ENCODE measurements at places on chromosomes 13 and 19.

DNA sequence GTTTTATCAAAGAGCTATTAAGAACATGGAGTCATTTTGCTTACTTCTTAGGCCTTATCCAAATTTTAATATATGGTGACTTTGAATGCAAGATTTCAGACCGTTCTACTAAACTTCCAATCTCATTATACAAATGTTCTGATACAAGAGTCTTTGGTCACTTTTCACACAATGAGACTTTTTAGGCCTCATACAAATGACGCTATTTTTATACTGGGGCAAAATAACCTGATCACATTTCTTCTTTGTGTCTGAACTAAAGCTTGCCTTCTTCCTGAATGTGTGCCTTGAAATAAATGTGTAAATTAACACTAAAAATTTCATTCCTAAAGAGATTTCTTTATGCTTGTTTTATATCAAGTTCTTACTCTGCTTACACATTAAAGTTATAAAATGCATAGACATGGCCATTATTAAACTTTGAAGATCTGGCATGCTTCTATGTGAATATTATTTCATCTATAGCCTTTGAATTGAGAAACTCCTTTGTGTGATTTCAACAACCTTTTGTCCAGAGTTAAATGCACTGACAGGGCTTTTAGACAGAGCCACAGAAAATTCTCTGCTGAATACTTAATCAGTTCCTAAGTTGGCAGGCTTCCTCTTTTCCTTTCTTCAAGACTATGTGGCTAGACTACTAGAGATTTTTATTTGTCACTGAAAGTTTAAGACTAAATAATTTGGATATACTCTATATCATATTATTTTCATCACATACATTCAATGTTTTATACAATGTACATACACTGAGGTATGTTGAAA, 86.1 kb downstream of the EDNRB start:
- DNase-seq: no peak

DNA sequence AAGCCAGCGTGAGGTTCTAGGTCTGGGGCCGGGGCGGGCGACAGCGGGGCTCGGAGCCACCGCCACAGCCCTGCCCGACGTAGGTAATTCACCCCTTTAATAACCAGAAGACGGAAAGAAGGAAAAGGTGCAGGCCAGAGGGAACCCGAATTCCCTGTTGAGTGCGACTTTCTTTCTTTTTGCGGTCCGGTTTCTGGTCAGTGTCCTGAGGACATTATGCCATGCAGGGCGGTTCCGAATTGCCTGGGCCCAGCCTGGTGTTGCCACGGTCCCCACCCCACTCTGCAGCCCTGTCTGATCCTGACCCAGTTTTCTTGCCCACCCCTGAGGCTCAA, 18.4 kb upstream of the TFDP1 start:
- DNase-seq: no peak

DNA sequence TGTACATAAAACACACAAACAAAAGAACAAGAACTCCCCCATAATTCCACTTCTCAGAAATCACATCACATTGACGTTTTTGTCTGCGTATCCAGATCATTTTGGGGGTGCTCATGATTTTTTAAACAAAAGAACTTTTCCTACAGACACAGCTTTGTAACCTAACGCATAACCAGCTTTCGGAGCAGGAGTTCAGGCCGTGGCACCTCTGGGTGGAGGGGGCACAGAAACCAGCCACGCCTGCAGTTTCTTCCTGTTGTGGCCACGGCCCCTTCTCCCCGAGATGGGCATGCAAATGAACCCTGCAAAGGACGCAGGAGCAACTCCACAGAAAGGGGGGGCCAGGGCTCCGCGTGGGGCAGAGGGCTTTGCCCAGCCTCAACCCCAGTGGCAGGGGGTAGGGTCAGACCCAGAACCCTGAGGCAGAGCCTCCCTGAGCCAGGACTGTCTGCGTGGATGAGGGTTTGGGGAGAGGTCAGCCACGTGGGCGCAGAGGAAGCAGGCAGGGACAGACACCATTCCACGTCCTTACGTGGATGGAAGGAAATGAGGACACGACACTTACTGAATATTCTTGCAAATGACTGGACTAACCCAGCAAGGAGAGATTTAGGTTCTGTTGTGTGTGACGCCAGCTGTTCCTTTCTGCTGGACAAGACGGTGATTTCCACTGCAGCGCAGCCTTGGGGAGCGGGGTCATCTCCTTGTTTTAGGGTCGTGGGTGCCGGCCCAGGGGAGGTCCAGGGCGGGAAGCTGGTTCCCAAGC, 64.4 kb downstream of the RASA3 start:
- peak; percentile 51 for DNase-seq

DNA sequence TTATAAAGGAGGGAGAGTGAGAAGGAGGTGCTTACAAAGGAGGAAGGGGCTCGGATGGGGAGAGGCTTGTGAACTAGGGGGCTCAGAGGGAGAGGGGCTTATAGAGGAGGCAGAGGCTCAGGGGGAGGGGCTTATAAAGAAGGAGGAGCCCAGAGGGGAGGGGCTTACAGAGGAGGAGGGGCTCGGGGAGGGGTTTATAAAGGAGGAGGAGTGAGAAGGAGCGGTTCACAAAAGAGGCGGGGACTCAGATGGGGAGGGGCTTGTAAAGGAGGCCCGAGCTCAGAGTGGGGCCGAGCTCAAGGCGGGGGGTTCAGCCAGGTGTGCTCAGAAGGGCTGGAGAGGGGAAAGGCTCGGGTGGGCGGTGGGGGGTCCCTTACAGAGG, 500 bp downstream of the SMIM24 start:
- DNase-seq: no peak

GRCh38 chr19:29083863-29084262, 129.1 kb downstream of the UQCRFS1 start:
- DNase-seq: no peak

DNA sequence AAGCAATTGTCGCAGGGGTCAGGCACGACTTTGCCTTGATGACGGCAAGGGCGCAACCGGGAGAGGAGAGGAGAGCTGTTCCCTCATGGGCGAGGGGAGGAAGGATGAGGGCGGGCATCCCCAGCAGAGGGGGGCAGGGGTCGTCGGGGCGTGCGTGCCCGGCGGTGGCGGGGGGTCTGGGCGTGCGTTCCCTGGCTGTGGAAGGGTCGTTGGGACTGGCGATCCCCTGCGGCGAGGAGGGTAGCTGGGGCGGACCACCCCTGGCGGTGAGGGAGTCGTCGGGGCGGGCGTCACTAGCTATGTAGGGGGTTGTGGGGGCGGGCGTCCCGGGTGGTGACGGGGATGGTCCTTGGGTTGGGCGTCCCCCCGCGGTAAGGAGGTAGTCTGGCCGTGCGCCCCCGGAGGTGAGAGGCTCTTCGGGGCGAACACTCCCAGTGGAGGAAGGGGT, 1.7 kb downstream of the COMP start:
- no peak for DNase-seq

Data from T-cell (primary cell).